ENCODE measurements at places on chromosomes 12 and 14. TPM values are rescaled to one million over a fixed set of nuclear protein-coding genes. Genes with fewer than 3 reads are reported as not detected.

GRCh38 chr14:35242599-35243311 lies 49.4 kb upstream of the PSMA6 start:
- no peak for DNase-seq

DNA sequence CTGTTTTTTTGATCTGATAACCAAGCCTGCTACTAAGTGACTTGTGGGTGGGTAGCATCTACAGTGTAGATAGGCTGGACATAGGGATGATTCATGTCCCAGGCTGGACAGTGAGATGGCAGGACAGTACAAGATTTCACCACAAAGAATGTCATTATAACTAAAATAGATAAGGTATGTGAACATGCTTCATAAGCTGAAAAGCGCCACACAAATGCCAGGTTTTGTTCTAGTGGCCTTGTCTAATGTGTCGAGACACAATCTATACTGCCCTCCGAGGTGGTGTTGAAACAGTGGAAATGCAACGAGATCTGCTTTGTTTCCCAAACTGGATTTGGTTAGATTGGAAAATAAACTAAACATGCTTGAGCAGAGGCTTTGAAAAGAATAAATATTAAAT lies 4.4 kb downstream of the LGALS3 start:
- no peak for DNase-seq

Gene DBX2
- 0.10 TPM for polyA plus RNA-seq

Gene CPNE6
- 0.08 TPM for polyA plus RNA-seq

Measured in ovary (tissue), 10 donors.